NCI-H1048 (cell line): ENCODE measurements at places on chromosomes 2 and 18.
A peak's percentile ranks its signal among the peaks of the same experiment; 100 is the strongest.

- DNase-seq, result no peak
These were observed 78.4 kb downstream of the INHBB start for GRCh38 chr2:120424274-120424796.

GRCh38 chr2:174815526-174815925 lies 51.3 kb upstream of the CHRNA1 start:
- no peak for DNase-seq

GRCh38 chr18:3552305-3552704 lies 102.3 kb downstream of the TGIF1 start:
- DNase-seq, result no peak

DNA sequence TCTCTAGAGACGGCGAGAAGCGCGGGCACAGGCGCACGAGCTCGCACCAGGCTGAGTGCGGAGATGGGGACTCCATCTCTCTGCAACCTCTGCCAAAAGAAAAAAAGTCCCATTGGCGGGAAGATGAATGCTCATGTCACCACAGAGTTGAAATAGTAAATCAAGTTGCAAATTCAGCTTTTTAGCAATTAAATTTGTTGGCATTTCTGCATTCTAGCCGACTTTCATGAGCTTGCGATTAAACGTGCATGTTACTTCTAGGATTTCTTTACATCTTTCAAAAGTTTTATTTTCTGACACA lies 588 bp downstream of the CHAC2 start:
- DNase-seq, result no peak

- no peak for DNase-seq
These were observed 243.0 kb downstream of the RPRM start for GRCh38 chr2:153235516-153235915.

DNA sequence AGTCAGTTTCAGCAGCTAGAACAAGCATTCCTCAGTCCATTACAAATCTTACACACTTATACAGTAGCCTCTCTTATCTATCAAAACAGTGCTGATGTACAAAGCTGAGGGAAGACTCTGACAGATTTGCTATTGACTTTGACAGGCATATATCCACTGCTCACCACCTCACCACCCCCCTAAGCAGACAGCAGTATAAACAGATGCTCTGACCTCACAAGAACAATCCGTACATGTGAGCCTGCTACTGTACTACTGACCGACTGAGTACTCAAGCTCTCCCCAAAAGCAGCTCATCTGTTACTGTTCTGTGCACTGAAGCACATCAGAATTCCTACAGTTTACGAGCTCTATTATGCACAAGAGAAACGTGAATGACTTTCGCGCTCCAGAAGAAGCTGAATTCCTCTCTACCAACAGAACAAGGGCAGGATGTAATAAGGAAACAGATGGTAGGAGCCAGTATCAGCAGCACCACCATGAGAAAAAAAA lies 95.6 kb upstream of the PDE1A start:
- DNase-seq, result no peak

DNA sequence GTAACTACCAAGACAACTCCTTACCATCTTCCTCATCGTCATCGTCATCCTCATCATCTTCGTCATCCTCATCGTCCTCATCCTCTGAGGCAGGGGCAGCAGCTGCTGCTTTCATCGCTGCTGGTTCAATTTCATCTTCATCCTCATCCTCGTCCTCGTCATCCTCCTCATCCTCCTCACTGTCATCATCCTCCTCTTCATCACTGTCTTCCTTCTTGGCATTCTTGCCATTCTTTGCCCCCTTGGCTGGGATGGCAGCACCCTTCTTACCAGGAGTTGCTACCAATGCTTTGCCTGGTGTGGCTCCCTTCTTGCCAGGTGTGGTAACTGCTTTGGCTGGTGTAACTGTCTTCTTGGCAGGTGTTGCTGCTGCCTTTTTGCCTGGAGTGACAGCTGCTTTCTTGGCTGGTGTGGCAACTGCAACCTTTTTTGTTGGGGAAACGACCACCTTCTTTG lies 2.7 kb downstream of the NCL start:
- no peak for DNase-seq

GRCh38 chr2:71389384-71390072 lies 57.9 kb downstream of the ZNF638 start:
- DNase-seq, result no peak

- no peak for DNase-seq
These were observed 272.6 kb upstream of the ERBB4 start for GRCh38 chr2:212811036-212811805.

GRCh38 chr2:70161069-70161534 lies 29.7 kb downstream of the C2orf42 start:
- no peak for DNase-seq

DNA sequence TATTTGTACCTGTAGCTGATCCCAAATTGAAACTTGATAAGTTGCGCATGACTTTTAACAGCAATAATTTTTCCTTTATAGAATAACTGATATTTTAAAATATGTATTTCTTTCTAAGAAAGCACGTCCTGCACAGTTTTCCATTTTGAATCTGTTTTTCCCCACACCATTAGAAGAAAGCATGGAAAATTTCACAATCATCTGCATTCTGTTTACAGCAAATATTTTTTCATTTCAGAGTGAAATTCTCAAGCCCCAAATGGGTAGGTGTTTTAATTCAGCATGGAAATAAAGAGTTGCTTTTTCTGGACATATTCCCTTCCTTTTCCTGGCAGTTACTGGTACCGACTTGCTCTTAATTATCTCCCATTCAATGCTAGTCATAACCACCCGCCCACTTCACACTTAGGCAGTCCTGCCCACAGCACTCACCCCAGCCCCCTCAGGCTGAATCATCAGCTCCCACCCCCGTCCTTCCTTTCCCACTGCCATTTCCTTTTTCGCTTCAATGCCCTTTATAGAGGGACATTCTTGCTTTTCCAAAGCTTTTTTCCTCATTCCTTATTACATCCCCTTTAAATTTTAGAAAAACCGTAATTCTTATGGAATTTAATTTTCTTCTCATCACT lies 89.2 kb upstream of the GLS start:
- DNase-seq, result no peak

- DNase-seq, result no peak
These were observed 346.3 kb upstream of the TNP1 start for GRCh38 chr2:217206016-217206725.

DNA sequence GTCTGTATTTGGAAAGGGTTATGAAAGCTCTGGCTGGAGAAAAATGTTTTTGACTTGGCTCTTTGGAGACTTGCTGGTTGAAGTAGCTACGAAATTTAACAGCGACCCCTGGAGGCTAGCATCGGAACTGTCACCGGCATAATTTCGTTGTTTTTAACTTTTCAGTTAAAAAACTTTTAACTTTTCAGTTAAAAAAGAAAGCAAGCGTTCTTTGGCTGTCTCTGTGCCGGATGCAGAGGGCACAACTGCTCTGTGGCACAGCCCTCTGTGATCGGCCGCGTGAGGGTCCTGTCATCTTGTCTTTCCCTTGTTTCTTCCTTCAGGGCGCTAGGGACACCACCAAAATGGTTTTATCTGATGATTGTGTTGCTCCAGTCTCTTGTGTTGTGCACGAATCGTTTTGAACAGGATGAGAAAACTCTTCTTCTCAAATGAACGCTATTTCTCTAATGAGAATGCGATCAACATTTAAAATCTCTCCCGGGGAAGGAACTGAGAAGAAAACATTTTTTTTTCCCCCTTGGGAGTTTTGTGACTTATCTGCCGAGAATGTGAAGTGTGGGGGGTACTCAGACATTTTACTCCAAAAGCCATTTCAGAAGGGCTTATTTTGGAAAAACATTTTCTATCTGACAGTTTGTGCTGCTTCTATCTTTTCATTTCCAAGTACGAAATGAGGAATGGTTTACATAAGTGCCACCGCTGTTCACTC lies 57.1 kb downstream of the ADCYAP1 start:
- no peak for DNase-seq

GRCh38 chr18:76479351-76480238 lies 15.4 kb downstream of the ZNF516 start:
- DNase-seq, result no peak

DNA sequence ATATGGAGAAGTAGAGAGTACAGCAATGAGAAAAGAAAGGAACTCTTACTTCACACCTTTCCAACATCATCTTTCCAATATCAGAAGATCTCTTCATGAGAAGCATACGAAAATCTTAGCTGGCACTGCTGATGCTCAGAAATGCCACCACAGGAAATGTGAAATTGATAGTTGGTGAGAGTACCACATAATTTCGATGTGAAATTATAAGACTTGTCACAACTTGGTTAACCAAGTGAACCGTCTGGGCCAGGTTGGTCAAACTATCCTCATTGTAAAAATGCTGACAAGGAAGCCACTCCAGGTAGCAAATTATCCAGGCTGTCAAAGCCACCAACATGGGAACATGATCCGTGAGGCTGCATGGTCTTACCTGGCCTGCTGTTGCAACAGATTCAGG lies 66.5 kb downstream of the EPG5 start:
- no peak for DNase-seq

GRCh38 chr2:19859565-19859964 lies 42.2 kb downstream of the TTC32 start:
- DNase-seq, result no peak

DNA sequence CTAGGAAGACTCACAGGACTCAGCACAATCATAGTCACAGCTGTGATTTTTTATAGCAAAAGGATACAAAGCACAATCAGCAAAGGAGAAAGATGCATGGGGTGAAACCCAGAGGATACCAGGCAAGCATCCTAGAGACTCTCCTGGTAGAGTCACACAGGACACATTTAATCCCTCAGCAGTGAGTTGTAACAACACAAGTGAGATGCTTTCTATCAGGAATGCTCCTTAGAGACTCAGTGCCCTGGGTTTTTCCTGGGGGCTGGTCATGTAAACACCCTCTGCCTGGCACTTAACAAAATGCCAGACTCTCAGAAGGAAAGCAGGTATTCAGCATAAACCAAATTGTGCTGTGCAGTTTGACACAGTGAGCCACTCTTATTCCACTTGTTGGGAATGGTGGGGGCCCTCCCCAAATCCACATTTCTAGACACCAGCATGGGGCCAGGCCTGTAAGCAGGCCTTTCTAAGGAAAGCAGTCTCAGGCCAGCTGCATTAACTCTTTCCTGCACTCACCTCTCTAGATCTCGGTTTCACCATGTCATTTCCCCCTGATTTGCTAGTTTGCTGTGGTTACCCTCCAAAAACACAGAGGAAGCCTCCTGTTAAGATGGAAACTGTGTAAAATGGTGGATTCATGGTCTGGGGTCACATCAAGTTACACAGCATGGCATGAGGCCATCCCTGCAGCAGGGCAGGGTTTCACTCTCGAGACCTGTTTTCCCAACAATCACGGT lies 16.9 kb upstream of the RNU4ATAC start:
- DNase-seq, result no peak

DNA sequence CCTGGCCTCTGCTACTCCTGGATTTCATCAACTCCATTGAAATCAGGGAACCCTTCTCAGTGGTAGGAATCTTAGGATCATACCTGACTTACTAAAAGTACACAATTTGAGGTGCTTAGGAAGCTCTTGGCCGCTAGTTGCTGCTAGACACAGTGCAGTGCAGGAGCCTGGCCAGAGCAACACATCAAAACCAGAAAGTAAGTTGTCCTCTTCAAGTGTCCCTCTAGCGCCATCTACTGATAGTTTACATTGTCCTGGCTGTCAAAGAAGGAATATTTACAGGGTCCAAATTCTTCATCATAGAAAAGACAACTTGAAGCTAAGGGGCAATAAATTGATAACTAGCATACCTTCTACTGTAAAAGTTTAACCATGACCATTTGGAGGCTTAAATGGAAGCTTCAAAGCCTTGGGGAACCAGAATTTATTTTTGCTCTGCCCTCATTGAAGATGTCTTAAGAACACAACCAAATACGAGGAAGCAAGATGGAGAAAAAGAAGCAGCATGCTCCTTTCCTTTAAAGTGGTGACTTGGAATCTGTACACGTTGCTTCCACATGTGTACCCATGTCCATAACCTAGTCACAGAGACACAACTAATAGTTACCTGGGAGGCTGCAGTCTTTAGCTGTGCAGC lies 889.1 kb upstream of the GCFC2 start:
- DNase-seq, result peak; percentile 64

GRCh38 chr2:37037771-37038170 lies 46.4 kb downstream of the HEATR5B start:
- no peak for DNase-seq

DNA sequence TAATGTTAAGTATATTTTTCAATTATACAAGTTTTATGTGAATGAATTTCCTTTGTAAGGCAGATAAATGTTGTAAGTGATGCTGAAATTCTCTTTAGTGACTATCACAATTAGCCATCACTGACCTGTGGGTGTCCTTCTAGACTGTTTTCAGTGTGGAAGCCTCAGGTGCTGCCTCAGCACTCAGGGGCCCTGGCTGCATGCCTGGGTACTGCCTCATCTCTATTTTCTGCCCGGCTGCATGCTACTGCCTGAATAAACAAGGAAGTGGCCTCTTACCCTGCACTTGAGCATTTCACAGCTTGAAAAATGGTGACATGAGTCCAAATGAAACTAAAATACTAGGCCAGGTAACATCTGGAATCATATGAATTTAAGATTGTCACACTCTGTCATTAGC lies 787.6 kb upstream of the SALL3 start:
- DNase-seq, result no peak

DNA sequence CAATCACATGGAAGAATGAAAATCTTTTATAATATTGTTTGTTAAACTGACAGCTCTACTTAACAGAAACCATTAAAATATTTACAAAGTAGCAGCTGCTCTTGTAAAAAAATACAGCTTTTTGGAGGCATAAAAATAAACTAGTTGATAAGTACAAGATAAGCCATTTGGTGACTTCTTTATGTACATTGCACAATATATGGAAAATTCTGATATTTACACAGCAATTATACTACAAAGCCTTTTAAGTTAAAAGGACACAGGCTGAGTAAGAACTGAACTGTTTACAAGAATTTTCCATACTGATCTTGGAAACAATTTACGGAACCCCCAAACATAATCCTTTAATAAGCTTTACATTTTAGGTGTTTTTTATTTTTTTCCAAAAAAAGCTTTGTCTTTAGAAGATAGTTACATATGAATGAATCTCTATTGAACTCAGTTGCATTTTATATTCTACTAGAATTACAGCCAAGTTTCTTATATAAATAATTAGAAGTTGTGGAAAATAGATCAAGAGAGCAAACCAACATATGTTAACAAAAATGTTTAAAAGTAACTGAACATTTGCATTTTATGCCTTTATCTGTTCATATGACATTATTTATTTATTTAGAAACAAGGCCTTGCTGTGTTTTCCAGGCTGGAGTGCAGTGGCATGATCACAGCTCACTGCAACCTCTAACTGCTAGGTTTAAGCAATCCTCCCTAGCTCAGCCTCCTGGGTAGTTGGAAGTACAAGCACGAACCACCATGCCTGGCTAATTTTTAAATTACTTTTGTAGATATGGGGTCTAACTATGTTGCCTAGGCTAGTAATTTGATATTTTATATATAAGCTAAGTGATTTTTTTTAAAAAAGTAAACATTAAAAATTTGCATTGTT lies 142.5 kb downstream of the OTX1 start:
- DNase-seq, result no peak
